ENCODE measurements at places on chromosomes 3 and 15.

- DNase-seq, result no peak
Observed at GRCh38 chr3:193481436-193481835, 73.3 kb downstream of the ATP13A4 start.

DNA sequence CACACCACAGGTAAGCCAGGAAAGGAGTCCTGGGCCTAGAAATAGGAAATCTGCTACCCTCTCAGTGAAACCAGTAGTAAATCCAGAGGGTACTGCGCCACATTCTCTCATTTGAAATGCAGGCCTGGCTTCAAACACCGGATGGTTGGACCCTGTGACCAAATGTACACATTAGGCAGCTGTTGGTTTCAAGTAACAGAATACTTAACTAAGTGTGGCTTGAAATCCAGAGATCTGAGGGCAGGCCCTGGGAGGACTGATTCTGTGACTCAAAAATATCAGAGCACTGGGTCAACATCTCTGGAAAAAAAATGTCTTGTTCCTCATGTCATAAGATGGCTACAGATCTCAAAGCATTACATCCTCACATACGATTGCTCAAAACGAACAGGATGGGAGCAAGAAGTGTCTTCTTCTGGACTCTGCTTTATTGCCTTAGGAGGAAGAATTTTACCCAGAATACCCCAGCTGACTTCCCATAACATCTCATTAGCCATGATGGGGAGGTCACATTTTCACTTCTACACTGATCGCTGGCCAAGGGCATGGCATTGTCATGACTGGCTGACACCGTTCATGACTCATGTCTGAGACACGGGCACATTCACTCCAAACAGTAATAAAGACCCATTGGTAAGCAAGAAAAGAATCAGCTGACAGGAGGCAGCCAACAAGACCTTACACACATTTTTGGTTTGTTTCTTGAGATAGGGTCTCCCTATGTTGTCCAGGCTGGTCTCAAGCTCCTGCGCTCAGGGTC is 166.0 kb downstream of the ARRDC4 start:
- DNase-seq, result no peak

DNA sequence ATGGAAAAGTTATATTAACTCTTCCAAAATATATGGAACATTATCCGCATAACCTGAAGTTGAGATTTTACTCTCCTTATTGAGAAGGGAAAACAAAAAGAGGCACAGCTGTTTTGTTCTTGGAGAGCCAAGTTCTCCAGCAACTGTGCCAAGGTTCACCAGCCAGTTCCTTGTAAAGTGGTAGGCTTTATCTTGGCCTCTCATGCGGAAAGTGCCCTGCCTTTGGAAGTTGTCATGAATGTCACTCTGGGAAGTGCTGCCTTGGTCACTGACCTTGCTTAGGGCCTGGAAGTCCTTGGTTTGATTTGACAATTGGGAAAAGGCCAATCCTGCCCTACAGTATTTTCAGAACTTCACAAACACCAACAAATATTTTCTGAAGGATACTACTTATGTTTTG is 44.2 kb upstream of the THRB start:
- DNase-seq, result no peak

DNA sequence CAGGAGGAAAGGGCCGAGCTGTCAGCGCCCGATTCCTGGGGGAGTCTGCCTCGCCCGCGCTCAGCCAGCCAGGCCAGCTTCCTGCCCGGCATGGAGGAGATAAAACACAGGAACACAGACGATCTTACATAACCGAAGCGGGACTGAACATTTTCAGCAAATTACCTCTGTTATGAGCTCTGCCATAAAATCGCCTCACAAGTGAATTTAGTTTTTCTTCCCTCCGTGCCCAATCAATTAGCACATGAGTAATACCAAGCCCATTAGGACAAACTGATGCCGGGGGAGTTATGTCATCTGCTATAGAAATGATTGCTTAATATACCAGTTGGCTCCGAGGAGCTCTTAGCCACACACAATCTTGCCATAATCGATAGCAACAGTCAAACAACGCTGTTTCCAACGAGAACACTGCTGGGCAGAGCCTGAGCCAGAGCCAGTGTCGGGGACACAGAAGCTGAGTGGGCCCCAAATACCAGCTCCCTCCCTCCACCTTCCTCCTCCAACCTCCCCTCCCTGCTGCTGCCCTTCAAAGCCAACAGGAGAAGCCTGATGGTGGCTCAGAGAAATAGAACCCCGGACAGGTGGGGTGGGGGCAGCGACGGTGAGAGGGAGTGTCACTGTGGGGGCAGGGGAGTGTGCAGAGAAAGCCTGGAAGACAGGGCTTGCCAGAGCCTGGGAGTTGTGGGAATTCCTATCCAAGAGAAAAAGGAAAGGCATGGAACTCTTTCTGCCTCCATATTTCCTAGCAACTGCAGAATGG is 279.4 kb upstream of the TLE3 start:
- peak; percentile 76 for DNase-seq

GRCh38 chr15:62105266-62105665 is 38.5 kb downstream of the C2CD4A start:
- no peak for DNase-seq

DNA sequence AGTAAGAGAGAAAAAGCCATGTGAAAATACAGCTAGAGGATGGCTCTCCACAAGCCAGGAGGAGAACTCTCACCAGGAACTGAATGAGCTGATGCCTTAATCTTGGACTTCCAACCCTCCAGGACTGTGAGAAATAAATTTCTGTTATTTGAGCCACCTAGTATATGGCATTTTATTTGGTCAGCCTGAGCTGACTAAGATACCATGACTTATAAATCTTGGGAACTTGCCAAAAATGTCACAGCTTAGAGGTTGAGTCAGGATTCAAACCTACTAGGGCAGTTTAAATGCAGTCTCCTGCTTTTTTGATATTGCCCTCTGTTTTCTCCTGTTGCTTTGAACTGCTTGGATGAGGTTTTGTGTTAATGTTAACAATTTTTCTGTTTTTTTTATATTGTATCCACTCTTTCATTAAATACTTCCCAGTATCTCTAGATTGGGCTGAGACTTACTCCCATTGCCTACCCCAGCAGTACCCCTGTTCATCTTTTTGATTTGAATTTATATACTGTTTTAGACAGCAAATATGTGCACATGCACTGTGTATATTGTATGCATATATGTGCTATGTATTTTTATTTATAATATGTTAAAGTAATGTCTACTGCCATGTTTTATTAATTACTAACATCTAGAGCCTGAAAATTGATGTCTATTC is 1223.2 kb downstream of the OTOL1 start:
- DNase-seq, result no peak

DNA sequence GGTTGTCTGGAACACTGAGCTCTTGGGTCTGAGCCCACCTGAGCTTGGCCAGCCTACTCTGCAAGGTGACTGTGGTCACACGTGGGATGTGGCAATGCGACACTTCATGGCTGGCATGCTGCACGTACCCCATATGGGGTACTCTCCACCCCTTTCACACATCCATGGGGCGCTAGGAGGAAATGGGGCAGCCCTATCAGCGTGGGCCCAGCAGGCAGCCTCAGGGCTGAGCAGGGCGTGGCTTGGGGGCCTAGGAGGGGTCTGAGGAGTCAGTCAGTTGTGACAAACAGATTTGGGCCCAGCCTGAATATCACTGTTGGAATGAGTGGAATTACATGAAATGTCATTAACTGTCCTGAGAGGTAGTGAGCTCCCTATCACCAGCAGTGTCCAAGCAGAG is 82.3 kb upstream of the LINGO1 start:
- no peak for DNase-seq

DNA sequence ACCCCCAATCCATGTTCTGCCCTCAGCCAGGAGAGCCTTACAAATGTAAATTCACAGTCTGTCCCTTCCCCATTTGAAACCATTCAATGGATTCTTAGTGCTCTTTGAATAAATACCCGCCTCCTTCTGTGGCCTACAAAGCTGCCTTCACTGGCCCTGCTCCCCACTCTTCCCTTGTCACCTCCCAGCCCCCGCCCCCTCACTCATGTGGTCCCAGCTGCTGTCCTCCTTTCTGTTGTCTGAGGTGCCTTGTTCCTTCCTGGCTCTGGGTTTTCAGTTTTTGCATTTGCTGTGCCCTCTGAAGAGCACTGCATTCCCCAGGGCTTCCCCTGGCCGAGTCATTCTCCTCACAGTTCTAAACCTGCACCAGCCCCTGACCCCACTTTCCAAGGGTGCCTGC is 3.2 kb downstream of the EFCAB12 start:
- DNase-seq, result no peak

DNA sequence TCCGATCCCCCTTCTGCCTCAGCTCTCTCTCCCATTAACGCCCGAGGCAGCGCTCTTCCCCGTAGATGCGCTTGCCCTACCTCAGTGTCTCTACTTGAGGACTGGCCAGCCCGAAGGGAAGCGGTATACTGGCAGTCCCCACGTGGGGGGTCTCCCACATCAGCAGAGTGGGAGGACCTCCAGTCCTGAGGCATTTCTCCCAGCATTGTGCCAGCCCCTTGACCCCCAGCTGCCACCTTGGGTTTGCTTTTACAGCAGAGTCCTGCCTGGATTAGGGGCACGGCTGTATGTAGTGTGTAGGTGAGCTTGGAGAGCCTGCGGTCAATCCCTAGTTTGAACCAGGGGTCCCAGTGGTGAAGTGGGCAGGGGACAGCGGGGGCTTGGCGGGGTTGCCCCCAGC is 767 bp downstream of the SEMA3F start:
- no peak for DNase-seq

GRCh38 chr3:73624821-73625665 is at the start of gene PDZRN3:
PDZRN3 (minus strand) TSS chr3:73624941.
- DNase-seq, result no peak

GRCh38 chr15:66840615-66841390 is 138.8 kb downstream of the SMAD6 start:
- DNase-seq, result peak; percentile 43

DNA sequence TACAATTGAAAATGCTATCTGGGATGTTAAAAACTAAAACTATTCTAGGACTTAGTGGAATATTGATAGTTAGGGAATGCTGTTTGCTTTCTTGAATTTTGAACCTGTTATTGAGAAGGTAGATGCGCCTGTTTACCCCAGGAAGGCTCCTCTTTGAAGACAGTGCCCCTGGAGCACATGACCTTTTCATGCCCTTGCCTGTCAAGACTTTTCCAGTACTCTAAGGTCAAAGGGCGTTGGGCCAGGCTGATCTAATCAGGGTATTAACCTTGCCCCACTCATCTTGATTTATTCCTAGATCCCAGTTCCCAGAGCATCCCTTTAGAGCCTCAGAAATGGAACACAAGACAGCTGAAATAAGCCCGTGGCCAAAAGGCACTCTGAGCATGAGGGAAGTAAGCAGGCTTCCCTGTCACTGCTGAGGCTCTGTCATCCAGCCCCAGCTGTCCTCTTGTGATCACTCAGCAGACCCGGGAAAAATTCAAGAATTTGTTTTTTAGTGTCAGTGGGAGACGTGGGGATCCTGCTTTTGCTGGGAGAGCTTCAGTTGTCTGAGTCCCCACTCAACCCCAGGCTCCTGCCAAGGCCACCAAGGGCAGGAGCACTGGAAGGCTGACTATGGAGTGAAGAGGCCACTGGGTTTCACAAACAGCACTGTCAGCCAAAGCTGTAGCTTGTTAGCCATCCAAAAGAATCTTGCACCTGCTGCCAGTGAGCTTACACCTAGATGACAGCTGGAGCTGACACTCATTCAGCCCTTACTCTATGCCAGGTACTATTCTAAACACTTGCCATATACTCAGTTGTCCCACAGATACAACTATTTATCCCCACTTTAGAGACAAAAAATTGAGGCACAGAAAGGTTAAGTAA is 169.0 kb downstream of the PGPEP1L start:
- DNase-seq, result no peak

- no peak for DNase-seq
Observed at GRCh38 chr3:81962396-81962795, 201.0 kb upstream of the GBE1 start.

- DNase-seq, result no peak
Observed at GRCh38 chr3:66019896-66020295, 18.8 kb downstream of the MAGI1 start.

DNA sequence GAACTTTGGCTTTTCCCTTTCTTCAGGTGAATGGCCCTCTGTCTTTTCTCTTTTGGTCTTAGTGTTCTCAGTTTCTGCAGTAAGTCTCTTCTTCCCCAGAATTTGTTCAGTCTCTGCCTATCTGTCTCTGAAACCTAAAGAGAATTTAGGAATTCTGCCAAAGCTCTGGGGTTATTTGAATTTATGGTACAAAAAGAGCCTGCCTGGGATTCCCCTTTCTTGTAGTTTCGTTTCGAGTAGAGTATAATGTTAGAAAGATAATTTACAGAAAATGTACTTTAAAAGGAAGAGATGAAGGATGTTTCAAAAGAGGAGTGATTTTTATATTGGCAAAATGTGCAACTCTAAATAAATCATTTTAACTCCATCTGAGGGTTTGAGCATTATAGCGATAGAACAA is 247.4 kb upstream of the SATB1 start:
- DNase-seq, result no peak

GRCh38 chr3:129690406-129690805 is 83.9 kb upstream of the PLXND1 start:
- peak; percentile 82 for DNase-seq

GRCh38 chr3:127387556-127388153 is 99.8 kb upstream of the PRR20G start:
- DNase-seq, result no peak

DNA sequence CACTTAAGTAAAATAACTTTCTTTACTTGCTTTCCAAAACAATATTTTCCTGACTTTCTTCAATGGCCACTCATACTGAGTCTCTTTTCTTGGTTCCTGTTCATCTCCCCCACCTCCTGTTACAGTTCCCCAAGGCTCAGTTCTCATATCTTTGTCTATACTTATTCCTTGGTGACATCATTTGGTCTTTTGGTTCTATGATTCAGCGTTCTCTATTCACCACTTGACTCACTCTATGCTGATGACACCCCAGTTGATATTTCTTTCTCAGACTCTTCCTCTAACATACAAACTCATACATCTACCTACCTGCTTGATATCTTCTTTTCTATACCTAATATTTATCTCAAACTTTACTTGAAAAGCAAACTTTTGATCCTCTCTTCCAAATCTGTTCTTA is 85.0 kb upstream of the P3H2 start:
- DNase-seq, result peak; percentile 79

DNA sequence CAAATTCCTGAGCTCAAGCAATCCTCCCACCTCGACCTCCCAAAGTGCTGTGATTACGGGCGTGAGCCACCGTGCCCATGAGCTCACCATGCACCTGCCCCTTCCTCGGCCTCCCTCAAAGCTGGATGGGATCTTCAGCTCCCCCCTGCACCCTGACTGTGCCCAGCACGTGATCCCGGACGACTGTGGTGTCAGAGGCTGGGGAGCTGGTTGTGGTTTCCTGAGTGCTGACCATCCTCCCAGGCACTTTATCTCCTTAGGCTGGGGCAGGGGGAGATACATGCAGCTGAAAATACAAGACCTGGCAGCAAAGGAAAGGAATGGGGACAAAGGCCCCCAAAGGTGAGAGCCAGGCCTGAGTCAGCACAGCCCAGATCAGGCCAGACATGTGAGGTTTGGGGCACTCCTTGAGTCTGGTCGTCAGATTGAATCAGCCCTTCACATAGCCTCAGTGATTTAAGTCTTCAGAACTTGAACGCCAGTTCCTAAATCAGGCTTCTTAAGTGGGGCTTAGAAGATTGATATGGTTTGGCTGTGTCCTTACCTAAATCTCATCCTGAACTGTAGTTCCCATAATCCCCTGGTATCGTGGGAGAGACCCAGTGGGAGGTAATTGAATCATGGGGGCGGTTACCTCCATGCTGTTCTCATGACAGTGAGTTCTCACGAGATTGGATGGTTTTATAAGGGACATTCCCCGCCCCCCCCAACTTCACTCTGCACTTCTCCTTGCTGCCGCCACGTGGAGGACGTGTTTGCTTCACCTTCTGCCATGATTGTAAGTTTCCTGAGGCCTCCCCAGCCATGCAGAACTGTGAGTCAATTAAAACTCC is 35.8 kb downstream of the PRKCD start:
- peak; percentile 81 for DNase-seq

All from MV-4-11 (cell line).